Activated CD4-positive, alpha-beta T cell treated with anti-CD3 and anti-CD28 coated beads, Interleukin-2, amount 10 ng/mL, durations not matched to agents 7 days and 5 days (primary cell): ENCODE measurements at places on chromosomes 5 and 9. TPM values are rescaled to one million over a fixed set of nuclear protein-coding genes. Genes with fewer than 3 reads are reported as not detected.

The SPINK6 gene
- total RNA-seq: not detected

The PCSK1 gene
- total RNA-seq: not detected

The GDA gene
- total RNA-seq: not detected

The PIP5KL1 gene
- 4.1 TPM for total RNA-seq

GRCh38 chr5:168288349-168289245 is 2.8 kb upstream of the WWC1 start:
- no peak overlapping the region for H3K4me3 ChIP-seq
- H3K27me3 ChIP-seq: peaks cover 48% of the 10 kb centered on the region
- H3K4me1 ChIP-seq: peaks cover 9% of the 10 kb centered on the region
- no peak for DNase-seq
- H3K36me3 ChIP-seq: no peaks in the 10 kb centered on the region
- H3K27ac ChIP-seq: no peak overlapping the region

GRCh38 chr5:146640285-146640896 is 124.4 kb upstream of the GPR151 start:
- H3K36me3 ChIP-seq: no peaks in the 10 kb centered on the region
- DNase-seq: no peak
- no peaks in the 10 kb centered on the region for H3K4me1 ChIP-seq

- DNase-seq: no peak
- no peaks in the 10 kb centered on the region for H3K4me1 ChIP-seq
- peaks cover 12% of the 10 kb centered on the region for H3K36me3 ChIP-seq
- H3K4me3 ChIP-seq: no peak overlapping the region
- H3K27me3 ChIP-seq: no peaks in the 10 kb centered on the region
- H3K27ac ChIP-seq: no peak overlapping the region
Observed at GRCh38 chr5:43571237-43571636, 14.4 kb upstream of the PAIP1 start.

DNA sequence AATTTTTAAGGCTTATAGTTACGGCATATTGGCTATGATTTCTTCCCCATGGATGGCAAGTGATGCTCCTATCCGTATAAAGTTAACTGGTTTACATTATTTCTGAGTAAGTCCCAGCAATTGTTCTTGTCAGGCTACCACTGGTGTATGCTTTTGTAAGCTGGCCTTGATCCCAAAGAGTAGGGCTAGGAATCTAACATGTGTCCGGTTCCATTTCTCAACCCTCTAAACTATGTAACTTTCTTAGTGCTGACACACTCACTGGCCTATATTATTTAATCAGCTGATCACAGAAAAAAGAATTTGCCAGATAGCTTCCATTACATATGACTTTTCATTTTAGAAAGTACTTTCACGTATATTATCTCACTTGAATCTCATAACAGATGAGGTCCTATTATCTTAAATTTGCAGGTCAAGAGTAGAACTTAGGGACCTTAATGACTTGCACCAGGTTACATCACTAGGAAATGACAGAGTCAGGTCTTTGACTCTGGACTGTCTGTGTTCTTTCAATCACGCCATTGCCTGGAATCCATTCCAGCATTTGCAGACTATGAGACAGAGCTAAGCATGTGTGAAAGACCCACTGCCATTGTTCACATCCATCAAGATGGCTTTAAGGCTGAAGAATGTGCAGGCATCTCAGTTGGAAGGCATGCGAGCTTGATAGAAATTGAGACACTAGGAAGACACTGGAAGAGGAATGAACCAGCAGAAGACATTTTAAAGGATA is 362.9 kb downstream of the ARRDC3 start:
- H3K4me1 ChIP-seq: no peaks in the 10 kb centered on the region
- H3K27ac ChIP-seq: no peak overlapping the region
- no peak for DNase-seq
- no peak overlapping the region for H3K4me3 ChIP-seq
- H3K36me3 ChIP-seq: no peaks in the 10 kb centered on the region
- H3K27me3 ChIP-seq: peaks cover 12% of the 10 kb centered on the region

- DNase-seq: no peak
- H3K27ac ChIP-seq: no peak overlapping the region
- no peaks in the 10 kb centered on the region for H3K4me1 ChIP-seq
- H3K27me3 ChIP-seq: peaks cover 41% of the 10 kb centered on the region
- H3K4me3 ChIP-seq: no peak overlapping the region
Observed at GRCh38 chr5:115309751-115310370, 13.4 kb upstream of the CCDC112 start.

DNA sequence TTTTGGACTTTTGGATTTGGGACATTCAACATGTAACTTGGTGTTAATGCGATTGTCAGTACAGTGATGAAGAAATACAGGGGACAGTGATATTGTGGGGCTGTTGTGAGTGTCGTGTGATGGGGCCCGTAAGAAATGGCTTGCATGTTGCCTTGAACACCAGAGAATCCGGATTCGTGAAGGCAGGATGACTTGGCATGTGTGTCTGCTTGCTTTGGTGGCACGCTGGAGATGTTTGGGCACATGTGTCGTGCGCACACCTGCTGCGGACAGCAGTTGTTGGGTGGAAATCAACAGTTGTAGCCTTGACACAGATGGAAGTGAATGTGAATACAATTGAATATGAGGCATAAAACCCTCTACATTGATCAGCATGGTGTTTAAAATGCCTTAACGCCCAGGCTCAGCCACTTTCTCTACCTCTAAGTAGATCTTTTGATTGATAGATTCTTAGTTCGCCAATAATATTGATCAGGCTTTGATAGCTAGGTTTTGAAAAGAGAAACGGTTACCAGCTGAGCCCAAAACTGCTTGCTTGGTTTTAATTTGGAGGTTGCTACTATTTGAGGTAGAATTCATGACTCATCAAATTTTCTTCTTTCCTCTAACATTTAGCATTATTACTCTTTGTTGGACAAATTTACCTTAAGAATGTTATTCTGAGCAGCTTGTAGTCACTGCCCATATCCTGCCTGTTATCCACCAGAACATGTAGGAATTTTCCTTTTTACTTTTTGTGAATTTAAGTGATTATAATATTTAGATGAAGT is 94.4 kb downstream of the TRIO start:
- H3K4me3 ChIP-seq: no peak overlapping the region
- no peaks in the 10 kb centered on the region for H3K36me3 ChIP-seq
- H3K27me3 ChIP-seq: peaks cover 8% of the 10 kb centered on the region
- H3K4me1 ChIP-seq: no peaks in the 10 kb centered on the region
